ENCODE measurements at places on chromosomes 7 and 10. TPM values are rescaled to one million over a fixed set of nuclear protein-coding genes. Genes with fewer than 3 reads are reported as not detected.

DNA sequence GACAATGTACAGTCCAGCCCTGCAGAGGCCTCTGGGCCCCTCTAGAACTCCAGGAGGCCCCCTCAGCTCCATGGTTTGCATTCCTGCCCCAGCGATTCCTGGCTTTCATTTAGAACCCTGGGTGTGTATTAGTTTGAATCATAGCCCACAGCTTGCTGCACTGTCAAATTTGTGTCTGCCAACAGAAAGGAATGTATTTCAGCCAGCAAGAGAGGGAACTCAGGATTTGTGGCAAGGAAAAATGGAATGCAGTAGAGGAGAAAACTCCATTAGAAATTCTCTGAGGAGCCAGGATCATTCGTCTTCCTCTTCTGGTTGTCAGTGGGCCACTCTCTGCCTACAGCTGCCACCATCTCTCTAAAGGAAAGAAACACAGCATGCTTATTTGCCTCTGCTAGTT, 27.9 kb upstream of the WDR11 start:
- no peak for DNase-seq

DNA sequence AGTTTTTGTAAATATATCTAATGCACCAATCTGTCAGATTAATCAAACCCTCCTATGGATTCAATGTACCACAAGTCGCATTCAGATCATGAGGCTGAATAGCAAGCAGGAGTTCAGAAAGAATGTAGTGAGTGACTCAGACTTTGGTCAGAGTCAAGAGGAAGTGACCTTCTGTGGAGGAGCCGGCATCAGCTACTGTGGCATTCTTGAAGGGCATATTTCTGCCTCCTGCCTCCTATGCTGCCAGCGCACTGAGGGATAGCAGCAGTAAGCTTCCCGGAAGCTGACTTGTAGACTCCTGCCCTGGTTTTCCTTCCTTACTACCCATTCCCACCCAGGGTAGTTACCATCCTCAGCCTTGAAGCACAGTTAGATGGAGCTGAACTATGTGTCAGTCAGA, 867.5 kb downstream of the NRG3 start:
- DNase-seq = no peak

GRCh38 chr10:109698086-109698485, 225.2 kb downstream of the XPNPEP1 start:
- no peak for DNase-seq

GRCh38 chr7:122746948-122747347, 44.2 kb upstream of the RNF148 start:
- no peak for DNase-seq

The PRPS1L1 gene
- 0.14 TPM for total RNA-seq

The SAP25 gene
- total RNA-seq = not detected

- DNase-seq = no peak
Observed at GRCh38 chr7:69859342-69859741, 261.1 kb downstream of the AUTS2 start.

DNA sequence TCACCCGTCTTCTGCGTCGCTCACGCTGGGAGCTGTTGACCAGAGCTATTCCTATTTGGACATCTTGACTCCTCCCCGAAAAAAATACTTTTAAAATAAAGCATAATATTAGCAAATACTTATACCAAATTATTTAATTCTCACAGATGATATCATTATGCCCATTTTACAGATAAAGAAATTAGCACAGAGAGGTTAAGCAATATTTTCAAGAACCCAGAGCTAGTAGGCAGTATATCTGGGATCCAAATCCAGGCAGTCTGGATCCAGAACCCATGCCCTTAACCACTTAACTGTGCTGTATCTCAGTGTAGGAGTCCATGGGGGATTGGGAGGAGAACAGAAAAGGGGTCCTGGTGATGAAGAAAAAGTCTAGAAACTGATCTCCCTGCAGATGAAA, 6.1 kb downstream of the IQUB start:
- DNase-seq = no peak

All from dermis blood vessel endothelial cell (primary cell).